ENCODE measurements at places on chromosomes 2 and 18. TPM values are rescaled to one million over a fixed set of nuclear protein-coding genes. Genes with fewer than 3 reads are reported as not detected.

DNA sequence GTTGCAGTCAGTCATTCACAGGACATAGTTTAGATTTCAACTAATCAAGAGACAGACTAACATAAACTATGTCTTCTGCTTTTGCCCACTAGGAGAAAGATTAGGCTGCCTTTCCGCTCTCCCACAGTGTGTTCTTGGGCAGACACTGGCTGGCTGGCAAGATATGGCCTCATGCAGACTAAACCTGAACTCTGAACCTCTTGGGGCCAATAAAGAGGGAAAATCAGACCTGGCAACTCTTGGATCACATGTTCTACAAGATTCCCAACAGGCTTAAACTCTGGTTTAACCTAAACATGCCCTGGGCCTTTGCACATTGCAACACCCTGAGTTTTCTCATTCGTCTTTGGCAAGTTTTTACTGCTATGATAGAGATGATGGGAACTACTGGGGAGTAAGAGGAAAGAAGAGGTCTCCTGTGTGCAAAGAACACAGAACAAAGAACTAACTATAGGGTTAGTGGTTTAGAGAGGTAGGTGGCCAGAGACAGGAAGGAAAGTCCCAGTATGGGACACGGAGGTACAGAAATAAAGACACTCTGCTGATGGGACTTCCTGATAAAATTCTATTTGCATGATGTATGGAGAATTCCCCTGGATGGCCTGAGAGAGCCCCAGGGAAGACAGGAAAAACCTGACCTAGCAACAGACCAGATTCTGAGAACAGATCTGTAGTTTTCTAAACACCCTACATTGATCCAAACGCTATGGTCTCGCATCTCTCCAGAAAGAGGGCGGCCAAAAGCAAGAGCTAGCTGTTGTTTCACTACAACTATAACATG lies 2.0 kb upstream of the ATRAID start:
- DNase-seq = no peak

The CDK15 gene
- 0.72 TPM for total RNA-seq

GRCh38 chr2:120881981-120882788 lies 146.5 kb downstream of the GLI2 start:
- DNase-seq = no peak

The FN1 gene
- 228 TPM for total RNA-seq

- DNase-seq = no peak
Observed at GRCh38 chr2:31945572-31945935, 65.3 kb downstream of the MEMO1 start.
